ENCODE measurements at places on chromosomes 13 and 19.

- no peak for DNase-seq
Observed at GRCh38 chr13:33051632-33052031, 35.4 kb downstream of the KL start.

- DNase-seq, result no peak
Observed at GRCh38 chr19:56076498-56076897, 44.6 kb downstream of the ZNF787 start.

DNA sequence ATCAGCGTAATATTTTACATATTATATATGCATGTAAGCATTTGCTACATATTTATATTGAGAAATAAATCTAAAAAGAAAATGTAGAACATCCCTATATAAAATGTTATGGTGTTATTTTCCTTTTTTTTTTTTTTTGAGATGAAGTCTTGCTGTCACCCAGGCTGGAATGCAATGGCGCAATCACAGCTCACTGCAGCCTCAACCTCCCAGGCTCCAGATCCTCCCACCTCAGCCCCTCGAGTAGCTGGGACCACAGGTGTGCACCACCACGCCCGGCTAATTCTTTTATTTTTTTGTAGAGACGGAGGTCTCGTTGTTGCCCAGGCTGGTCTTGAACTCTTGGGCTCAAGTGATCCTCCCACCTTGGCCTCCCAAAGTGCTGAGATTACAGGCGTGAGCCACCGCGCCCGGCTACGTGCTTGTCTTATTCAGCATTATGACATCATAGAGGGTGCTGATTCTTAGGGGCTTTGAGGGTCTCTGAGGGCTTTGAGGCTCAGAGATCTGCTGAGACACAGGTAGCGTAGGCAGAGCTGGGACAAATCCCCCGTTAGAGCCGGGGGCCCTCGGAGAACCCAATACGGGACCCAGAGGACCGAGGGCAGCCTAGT lies 101.9 kb downstream of the GADD45B start:
- no peak for DNase-seq

- no peak for DNase-seq
Observed at GRCh38 chr19:51140441-51140840, 1.7 kb upstream of the SIGLEC7 start.
